ENCODE measurements at places on chromosomes 11 and 22.

- no peak for DNase-seq
These were observed 49.7 kb upstream of the BIRC3 start for GRCh38 chr11:102267609-102268008.

DNA sequence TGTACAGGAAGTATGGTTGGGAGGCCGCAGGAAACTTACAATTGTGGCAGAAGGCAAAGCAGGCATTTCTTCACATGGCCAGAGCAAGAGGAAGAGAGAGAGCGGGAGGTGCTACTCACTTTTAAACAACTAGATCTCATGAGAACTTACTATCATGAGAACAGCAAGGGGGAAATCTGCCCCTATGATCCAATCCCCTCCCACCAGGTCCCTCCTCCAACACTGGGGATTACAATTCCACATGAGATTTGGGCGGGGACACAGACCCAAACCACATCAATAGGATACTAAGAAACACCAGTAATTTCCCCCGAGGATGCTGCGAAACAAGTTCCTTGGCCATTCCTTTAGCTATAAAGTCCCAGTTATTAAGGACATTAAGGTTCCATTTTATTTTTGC, 94.1 kb upstream of the SC5D start:
- no peak for DNase-seq

DNA sequence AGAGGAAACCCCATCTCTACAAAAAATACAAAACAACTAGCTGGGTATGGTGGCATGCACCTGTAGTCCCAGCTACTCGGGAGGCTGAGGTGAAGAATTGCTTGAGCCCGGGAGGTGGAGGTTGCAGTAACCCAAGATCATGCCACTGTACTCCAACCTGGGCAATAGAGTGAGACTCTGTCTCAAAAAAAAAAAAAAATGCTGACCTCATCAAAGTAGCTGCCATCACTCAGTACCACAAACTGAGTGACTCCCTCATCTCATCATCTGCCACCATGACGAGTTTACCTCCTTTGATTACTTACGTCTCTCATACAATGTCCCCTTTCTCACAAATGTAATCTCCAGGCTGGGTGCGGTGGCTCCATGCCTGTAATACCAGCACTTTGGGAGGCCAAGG, 117.2 kb upstream of the CLPB start:
- DNase-seq = no peak

DNA sequence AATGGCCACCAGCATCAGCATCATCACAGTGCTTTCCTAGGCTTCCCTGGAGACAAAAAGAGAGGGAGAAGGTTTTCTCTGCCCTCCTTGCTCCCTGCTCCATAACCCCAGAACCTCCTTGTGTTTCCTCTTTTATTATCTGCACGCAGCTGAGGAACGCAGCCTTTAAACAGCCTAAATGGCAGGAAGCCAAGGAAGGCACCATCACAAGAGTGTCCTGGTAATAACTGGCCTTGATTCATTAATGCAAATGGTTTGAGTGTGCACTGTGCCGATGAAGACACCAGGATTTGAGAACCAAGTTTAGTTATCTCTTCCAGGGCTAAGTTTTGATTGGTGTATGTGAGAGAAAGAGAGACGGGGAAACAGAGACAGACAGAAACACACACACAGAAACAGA, 29.4 kb upstream of the DRD2 start:
- no peak for DNase-seq

DNA sequence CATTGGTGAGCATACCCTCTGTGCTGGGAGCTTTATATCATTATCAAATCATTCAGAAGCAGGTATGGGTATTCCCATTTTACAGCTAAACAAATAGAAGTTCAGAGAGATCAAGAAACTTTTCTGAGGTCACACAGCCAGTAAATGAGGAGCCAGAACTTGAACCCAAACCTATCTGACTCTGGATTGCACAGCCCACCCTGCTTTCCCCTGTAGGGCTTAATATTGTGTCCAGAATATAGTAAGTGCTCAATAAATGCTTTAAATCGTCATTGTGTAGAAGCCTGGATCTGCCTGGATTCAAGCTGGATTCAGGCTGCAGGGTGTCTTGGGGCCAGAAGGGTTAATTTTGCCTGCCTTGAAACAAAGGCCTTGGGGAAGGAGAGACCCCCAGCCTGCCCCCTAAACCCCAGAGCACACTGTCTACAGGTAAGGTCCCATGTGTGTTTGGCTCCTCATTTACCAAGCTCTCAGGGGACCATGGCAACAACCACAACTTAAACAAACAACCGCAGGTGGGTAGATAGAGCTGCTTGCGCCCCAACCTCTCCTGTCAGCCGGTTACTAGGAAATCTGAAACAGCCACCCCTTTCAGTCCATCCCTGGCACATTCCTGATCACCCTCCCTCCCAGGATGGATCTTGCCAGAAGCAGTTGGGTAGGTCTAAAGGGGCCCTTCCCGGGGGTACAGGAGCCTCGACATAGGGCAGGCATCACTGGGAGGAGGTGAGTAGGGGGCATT, 3.0 kb upstream of the SEC14L3 start:
- DNase-seq = no peak

DNA sequence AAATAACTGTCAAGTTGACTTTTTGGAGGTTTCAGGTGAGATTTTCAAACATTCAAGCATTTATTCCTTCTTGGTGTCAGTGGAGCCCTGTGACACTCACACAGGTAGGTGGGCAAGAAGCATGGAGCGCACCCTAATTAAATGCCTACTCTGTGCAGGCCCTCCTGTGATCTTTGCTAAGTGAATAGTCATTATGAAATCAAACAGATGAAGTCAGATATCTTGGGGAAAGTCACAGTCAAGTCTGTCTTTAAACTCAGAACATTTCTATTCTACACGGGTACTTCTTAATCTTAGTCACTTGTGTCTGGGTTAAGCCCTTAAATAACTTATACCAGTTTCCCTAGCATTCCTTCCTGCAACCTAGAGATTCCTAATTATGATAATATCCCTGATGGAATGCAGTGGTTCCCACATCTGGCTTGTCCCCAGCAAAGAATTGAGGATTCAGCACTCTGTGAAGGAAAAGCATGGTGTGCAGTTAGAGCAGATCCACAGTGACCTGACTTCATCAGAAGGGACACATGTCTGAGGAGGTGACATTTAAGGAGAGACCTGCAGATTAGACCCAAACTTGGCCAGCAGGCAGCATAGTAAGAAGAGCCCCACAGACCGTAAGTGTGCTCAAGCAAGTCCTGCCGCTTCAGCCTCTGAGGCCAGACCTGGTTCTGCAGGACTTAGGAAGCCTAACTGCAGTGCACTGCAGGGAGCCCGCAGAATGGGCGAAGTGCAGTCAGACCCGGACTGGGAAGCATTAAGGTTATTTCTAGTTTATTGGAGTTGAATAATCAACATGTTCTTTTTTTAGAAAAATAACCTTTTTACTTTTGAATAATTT, 85.3 kb upstream of the GAL start:
- no peak for DNase-seq

DNA sequence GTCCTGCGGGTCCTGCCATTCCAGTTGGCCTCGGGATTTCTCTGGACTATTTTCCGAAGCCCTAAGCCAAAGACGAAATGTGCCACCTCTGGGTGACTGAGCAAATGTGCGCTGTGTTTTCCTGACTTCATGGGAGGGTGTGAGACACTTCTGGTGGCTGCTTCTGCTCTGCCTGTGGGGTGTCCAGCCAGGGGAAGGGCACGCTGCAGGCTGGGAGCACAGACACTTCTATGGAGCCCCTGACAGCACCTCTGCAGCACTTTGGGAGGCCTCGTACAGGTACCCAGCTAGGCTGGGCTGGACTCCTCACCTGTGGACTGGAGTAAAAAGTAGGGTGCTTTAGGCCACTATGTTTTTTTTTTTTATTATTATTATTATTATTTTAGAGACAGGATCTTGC, 17.7 kb downstream of the TANGO2 start:
- no peak for DNase-seq

GRCh38 chr11:71399341-71399740, 48.9 kb downstream of the DHCR7 start:
- no peak for DNase-seq

DNA sequence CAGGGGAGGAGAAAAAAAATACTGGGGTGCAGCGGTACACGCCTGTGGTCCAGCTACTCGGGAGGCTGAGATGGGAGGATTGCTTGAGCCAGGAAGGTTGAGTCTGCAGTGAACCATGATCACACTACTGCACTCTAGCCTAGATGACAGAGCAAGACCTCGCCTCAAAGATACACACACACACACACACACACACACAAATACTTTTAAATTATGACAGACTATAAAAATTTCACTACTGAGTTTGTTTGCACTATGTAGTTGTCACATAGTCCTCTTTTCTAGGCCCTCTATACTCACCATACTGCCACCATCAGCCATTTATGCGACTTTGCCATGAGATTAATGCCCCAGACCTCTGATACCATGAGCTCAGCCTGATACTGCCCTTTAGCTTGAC, 109.6 kb downstream of the MRTFA start:
- no peak for DNase-seq

- no peak for DNase-seq
These were observed 25.0 kb upstream of the SLC5A1 start for GRCh38 chr22:32018056-32018455.

Data from SW 1271 (cell line).